Effector CD4-positive, alpha-beta T cell (primary cell): ENCODE measurements at places on chromosomes 6 and 20.

GRCh38 chr6:122997541-122998150 is 1.6 kb downstream of the CLVS2 start:
- DNase-seq: no peak

GRCh38 chr6:133986942-133987341 is 33.9 kb downstream of the TBPL1 start:
- no peak for DNase-seq

DNA sequence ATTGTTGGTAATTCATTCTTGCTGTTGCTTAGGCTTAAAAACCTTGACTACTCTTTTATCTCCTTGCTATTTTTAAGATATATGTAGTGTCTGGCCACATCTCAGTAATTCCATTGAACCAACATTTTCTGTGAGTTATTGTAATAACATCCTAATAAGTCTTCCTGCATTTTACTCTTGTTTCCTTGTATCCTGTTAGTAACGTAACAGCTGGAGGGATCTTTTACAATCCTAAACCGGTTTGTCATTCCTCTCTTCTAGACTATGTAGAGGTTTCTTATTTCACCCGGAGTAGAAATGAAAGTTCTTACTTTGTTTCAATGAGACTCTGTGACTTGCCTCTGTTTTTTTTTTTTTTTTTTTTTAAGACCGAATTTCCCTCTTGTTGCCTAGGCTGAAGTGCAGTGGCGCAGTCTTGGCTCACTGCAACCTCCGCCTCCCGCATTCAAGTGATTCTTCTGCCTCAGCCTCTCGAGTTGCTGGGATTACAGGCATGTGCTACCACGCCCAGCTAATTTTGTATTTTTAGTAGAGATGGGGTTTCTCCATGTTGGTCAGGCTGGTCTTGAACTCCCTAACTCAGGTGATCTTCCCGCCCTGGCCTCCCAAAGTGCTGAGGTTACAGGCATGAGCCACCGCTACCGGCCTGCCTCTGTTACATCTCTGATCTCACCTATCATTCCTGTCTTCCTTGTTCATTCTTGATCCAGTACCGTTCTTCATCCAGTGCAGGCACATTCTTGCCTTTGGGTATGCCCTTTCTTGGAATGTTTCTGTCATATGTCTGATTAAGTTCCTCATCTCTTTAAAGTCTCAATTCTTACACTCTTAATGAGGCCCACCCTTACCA is 44.7 kb downstream of the NCOA3 start:
- no peak for DNase-seq

DNA sequence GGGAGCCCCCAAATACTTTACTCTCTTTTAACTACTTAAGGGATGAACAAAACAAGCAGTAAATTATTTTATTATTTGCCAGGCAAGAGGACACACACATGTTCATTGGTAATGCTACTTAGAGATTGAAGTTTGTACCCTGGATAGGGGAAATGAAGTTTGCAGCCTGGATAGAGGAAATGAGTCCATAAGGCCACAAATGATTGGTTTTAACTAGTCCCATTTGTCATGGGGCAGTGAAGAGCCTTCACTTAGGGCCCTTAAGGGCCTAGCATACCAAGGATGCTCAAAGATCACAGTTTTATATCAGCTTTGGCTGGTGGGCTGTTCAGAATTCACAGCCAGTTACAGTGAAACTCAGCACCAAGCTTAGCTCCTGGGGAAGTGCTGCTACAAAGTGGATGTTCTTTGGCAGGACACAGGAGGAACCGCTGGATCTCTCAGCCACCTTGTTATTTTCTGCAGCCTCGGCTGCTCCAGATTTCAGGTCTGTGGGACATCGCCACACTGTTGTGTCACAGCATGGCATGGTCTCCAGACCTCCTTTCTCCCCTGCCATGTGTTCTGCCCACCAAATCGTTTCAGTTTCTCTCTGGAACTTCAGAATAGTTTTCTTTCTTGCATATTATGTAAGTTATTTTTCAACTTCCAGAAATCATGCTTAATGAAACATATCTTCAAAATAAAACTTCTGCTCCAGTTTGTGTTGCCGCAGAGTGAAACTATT is 41.8 kb downstream of the NCOA7 start:
- no peak for DNase-seq

GRCh38 chr6:141809901-141810300 is 322.8 kb upstream of the GJE1 start:
- DNase-seq: no peak

DNA sequence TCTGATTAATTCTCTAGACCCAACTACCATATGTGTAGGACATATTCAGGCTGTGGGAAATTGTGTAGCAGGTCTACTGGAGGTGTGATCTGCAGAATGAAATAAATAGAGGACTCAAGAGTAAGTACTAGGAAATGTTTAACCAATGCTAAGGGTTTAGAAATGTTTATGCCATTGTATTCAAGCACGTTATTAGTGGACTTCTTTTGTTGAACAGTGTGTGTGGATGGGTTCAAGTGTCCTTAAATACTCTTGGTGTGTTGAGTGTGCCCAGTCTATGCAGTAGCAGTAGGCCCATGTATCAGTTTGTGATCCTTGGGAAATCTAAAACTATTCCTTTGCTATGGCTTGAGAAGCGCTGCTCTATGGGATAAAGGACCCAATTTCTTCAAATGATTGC is 112.1 kb downstream of the FARS2 start:
- DNase-seq: no peak

- no peak for DNase-seq
These were observed 16.7 kb downstream of the RAET1L start for GRCh38 chr6:150008588-150008987.

GRCh38 chr6:146946559-146946958 is 257.7 kb upstream of the STXBP5 start:
- no peak for DNase-seq

GRCh38 chr6:121435444-121436069 is at the start of gene GJA1:
Gene GJA1 (plus strand): TSS chr6:121435646. CDS start chr6:121446848, 11,202 bp downstream.
- no peak for DNase-seq

DNA sequence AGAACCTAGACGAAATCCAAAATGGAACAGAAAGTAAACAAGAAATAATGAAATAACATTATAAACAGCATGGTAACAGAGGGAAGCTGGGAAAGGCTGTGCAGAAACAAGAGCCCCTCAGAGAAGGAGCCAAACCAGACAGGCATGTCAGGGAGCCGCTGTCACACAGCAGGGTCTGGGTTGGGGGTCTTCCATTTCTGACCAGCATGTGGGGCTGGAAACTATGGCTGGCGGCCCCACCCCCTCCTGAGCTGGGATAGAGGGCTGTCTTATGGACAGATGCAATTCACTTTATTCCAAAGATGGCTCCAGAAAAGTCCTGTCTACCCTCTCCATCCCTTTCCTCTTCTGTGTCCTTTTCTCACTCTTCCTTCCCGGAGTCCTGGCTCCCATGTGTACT is 27.3 kb downstream of the C6orf89 start:
- DNase-seq: no peak

DNA sequence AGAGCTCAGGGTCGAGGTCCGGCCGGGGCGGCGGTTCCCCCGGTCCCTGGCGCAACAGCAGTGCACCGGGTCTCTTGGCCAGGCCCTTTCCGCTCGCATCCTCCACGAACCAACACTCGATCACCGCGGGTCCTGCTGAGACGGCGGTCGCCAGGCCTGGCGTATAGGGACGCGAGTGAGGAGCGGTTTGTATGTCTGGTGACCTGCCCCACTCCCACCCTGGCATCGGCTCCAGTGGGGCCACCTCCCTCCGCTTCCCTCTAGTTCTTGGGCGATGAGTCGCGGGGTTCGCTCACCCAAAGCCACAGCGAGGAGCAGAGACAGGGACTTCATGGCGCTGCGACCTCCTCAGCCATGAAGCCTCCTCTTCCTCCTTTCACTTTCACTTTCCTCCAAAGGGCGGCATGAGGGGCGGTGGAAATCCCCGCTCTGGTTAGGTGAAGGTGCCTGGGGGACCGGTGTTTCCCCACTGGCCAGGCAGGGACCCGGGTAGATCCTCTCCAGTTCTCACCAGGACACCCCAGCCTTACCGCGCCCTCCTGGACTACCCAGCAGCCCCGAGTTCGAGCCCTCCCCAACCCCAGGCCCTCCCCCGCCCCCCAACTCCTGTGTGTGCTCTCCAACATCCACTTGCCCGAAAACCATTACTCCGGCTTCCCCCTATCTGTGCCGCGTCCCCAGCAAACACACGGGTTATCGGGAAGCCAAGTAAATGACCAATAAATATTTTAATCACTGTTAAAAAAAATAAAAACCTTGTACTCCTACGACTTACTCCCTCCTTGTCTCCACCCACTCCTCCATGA is at the start of gene TAPBP:
TSS of gene TAPBP (minus strand) at position 370 of the 806 bp plus-strand sequence. CDS start at position 333, 37 bp downstream.
- peak; percentile 84 for DNase-seq

DNA sequence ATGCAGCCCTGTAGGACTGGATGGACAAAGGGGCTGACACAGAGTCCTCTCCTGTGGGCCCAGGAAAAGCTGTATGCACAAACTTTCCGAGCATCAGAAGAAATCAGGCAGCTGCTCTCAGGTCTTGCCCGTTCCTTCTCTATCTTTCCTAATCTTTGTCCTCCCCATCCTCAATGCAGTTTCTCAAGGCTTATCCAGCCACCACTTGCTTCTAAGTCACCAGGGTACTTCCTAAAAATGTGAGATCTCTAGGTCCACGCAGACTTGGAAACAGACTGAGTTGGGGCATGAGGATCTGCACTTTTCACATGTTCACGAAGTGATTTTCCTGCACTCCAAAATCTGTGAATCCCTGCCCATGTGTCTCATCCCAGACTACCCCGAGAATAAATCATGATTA is 394.5 kb upstream of the SLC35B3 start:
- DNase-seq: no peak

DNA sequence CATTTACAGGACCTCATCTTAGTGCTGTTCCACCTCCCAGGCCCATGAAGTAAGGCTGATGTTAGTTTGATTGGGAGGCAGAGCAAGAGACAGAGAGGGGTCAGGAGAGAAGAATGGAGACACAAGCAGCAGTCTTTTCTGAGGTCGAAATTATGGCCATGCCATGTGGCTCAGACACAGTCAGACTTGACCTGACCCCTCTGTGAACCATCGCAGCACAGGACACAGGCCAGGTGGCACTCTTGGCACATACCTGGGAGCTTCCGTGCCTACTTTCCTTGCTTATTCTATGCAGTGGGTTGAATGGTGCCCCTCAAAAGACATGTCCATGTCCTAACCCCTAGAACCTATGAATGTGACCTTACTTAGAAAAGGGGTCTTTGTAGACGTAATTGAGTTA is 254.9 kb downstream of the MAFB start:
- DNase-seq: no peak

DNA sequence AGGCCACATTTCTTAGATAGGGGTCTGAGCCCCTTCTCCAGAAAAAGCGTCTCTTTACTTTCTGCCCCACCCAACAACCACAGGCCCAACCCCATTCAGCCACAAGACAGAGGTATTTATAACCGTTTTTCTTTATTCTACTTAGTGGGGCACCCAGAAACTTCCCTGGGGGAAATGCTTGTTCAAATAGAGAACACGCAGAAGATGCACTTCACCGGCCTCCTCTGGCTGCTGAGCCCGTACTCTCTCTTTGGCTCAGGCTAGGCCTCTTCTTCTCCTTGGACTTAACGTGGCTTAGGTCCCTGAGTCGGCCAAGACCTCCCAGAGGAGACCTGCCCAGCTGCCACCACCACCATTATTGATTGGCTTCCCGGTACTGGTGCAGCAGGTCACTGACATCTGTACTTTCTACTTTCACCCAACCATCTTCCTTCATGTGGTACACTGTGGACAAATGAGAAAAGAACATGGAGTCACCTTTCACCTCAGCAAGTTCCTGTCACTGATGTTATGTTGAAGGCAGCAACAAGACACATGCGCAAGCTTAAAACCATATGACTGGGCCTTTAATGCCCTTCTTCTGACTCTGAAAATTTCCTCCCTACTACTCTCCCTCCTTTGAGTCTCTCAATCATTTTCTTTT is 2.2 kb upstream of the TAP2 start:
- DNase-seq: no peak

DNA sequence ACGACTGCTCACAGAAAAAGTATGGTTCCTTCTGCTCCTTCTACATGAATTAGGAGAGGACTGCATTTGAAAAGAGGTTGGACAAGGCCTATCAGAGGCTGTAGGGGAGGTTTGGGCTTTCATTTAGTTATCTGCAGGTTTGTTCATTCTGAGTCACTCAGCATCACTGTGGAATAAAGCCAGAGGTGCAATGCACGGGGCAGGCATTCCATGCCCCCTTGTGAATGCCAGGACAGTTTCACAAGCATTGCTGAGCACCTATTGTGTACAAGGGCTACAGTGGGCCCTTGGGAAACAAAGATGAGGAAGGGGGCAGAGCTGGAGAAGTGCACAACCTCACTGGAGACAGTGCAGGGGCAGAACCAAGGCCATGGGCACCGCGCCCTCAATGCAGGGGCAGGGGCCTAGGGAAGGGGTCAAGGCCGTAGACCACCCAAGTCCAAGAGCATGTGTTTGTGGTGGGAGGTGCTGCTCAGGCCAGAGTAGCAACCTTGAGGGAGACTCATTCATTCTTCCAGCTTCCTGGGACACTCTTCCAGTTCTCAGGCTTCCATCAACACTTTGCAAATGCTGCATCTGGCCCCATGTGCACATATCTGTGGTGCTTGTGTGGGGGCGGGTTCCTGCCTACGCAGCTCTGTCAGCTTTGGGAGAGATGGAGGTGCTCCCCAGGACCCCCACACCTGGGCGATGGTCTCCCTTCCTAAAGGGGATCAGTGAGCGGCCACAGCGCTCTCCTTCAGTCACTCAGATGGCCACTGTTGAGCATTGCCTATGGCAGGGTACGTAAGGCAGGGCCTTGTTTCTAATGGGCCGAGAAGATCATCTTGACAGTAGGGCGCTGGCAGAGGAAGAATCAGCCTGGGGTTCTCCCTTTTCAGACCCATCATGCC is 204.5 kb downstream of the SYNDIG1 start:
- no peak for DNase-seq

GRCh38 chr6:13682346-13682745 is 29.3 kb downstream of the RANBP9 start:
- DNase-seq: no peak

DNA sequence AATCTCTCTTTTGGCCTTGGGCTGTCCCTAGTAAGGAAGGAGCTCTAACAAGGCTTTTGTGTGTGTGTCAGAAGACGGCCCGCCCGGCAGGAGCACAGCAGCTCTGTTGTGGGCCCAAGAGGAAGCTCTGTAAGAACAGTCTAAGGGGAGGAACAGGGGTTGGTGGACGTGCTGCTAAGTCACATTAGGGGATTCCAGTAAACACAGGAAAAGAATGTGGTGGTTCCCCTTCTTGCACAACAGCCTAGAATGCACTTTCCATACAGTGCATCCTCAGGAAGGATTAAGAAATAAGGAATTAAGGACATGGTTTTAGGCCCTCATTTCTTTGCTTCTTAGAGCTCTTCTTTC is 114.5 kb downstream of the RNF144B start:
- no peak for DNase-seq

DNA sequence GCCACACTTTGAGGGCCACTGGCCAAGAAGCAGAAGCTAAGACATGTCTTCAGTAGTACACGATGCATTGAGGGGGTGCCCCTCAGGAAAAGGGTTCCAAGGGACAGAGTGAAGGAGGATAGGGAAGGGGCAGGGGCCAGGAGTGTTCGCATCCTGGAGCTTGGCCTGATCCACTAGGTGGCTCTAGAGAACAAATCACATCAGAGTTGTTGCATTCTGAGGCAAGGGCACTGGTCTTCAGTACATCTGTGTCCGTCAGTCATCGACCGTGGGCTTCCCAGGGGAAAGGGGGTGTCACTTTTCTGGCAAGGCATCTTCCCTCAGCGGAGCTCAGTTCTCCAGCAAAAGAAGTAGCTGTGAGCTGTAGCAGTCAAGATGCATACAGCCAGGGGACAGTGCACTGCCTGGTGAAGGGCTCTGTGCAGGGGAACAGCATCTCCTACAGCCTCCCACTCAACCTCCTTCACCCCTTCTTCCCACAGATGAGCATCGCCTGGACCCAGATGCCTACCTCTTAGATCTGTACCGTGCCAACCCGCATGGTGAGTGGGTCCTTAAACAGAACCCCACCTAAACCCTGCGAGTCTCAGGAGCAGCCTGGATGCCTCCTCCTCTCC is 47.8 kb downstream of the ARHGAP40 start:
- DNase-seq: no peak
